ENCODE measurements at places on chromosomes 6 and 20. TPM values are rescaled to one million over a fixed set of nuclear protein-coding genes. Genes with fewer than 3 reads are reported as not detected.

Gene BMP7
- not detected for total RNA-seq

DNA sequence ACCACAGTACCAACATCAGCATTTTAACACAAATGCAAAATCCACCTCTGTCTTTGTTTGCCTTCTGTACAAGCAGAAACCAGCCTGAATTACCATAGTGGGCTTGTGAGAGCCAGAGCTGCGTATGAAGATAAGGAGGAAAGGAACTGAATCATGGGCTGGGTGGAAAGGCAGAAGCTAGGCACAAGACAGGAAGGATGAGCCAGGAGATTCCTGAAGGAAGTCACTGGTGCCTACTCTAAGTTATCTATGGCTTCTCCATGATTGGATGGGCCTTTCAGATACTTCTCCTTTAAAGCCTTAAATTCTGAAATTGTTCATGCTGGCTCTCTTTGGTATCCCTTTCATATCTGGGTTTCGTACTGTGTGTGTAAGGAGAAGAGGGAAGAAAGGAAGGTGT lies 140.6 kb downstream of the LCA5 start:
- DNase-seq, result no peak

GRCh38 chr6:31968791-31969711 lies 2.9 kb downstream of the DXO start:
- peak; percentile 17 for DNase-seq

DNA sequence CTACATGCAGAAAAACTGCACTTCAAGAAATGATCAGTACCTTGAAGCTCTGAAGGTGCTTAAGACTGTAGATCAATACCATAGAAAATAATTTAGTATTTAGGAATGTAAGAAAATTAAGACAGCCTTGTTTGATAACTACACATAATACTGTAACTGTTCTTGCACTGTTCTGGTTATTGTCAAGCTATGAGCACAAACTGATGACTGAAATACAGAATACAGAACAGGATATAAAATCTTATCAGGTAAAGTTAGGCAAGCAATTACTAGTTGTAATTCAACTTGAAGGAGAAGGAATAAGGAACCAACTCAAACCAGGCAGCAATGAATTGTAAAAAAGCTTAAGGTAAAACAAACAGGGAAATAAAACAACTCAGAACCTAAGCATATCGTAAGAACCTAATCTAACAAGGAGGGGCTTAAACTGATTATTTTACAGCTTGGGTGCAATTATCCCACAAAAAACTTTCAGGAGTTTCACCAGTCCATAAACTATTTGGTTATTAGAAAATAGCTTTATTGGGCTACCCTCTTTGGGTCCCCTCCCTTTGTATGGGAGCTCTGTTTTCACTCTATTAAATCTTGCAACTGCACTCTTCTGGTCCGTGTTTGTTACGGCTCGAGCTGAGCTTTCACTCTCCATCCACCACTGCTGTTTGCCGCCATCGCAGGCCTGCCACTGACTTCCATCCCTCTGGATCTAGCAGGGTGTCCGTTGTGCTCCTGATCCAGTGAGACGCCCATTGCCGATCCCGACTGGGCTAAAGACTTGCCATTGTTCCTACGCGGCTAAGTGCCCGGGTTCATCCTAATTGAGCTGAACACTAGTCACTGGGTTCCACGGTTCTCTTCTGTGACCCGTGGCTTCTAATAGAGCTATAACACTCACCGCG lies 97.7 kb downstream of the ATG5 start:
- no peak for DNase-seq

DNA sequence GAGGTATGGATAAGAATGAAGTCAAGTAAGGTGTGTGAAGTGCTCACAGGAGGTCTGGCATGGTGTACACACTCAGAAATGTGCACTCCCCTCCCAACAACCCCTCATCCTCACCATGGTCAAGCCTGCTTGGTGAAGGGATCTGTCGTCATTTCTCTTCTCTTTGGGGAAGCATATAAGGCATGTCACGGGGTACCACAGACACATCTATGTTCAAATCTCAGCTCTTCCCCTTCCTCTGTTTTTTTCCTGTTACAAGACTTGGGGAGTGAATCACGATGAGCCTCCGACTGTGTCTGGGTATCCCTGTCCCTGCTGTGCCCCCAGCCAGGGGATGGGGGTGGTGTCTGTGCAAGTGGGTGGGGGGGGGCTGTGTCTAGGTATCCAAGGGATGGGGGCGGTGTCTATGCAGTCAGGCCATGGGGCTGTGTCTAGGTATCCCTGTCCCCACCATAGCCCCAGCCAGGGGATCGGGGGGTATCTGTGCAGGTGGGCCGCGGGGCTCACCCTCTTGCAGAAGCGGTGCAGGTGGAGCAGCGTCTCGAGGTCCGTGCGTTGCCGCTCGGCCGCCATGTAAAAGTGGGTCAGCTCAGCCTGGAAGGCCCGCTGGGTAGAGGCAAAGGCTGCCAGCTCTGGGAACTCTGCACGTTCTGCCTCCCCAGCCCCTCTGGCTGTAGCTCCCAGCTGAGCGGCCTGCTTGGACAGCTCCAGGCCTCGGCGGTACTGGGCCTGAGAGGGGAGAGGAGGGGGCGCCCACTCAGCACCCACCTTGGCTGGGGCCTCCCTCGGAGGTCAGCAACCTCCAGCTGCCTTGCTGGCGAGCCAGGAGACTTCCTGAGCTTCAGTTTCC lies 43.6 kb downstream of the KIAA1755 start:
- DNase-seq, result no peak

DNA sequence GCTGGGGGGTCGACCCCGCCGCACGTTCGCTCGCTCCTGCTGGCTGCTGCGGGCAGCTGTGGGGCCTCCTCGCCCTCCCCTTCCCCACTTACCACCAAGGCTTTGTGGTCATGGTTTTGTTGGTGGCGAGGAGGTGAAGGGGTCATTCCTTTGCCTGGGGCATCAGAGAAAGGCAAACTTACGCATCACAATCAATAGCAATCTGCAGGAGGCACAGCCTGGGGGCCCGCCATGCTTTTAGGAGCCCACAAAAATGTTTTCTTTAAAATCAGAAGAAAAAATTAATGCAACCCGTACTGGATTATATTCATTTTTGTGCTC lies 137.0 kb downstream of the IMPG1 start:
- peak; percentile 2 for DNase-seq

Measured in CD8-positive, alpha-beta T cell (primary cell).